ENCODE measurements at places on chromosomes 1 and 21.
A peak's percentile ranks its signal among the peaks of the same experiment; 100 is the strongest.

DNA sequence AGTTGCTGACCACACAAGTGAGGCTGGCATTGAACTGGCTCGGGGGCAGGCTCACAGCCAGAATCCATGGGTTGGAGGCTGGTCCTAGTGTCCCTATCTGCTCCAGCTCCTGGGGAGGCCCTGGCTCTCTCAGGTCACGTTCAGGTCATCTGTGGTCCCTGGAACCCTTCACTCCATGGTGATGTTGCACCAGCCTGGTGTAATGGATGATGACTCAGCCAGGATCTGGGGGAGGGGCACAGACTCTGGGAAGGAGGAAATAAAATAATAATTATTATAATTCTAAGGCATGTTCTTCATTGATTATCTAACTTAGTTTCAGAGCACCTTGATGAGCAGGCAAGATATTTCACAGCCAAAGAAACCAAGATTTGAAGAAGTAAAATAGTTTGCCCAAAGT, 26.6 kb upstream of the FCRL4 start:
- no peak for DNase-seq

- DNase-seq, result no peak
These were observed 2.8 kb downstream of the CD48 start for GRCh38 chr1:160708801-160709200.

DNA sequence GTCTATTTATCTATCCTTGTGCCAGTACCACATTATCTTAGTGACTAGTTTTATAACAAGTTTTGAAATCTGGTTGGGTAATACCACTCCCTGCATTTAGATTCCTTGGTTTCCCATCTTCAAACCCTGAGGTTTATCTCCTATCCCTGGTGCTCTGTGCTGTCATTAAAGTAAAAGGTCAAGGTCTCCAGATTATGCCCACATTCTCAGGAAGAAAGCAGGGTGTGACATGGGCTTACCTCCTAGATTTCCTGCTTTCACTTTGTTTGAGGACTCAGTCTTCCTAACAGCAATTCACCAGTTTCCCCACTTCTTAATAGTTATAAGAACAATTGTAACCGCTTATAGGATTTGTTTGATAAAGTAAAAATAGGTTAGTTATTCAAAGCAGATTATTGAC, 86.0 kb downstream of the CACHD1 start:
- DNase-seq, result no peak

DNA sequence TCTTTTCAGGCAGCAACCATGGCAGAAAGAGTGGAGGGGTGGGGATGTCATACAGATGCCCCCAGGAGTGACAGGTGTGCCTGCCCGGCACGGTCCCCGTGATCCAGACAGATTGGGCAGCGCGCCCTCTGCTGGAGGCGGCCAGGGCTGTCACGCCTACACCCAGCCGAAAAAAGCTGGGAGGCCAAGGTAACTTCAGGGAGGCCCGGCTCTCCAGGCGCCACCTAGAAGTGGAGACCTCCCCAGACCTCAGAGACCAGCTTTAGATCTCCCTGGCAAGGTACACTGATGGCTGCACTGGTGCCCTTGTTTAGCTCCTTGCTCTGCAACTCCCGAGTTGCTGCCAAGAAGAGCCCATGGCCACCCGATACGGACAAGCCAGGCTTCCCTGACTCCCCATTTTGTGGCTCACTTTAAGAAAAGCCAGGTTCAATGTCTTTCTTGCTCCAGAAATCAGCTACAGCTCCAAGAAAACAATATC, 6.6 kb downstream of the GOLT1A start:
- DNase-seq, result peak; percentile 77

GRCh38 chr1:38060498-38060897, 13.9 kb upstream of the POU3F1 start:
- no peak for DNase-seq

DNA sequence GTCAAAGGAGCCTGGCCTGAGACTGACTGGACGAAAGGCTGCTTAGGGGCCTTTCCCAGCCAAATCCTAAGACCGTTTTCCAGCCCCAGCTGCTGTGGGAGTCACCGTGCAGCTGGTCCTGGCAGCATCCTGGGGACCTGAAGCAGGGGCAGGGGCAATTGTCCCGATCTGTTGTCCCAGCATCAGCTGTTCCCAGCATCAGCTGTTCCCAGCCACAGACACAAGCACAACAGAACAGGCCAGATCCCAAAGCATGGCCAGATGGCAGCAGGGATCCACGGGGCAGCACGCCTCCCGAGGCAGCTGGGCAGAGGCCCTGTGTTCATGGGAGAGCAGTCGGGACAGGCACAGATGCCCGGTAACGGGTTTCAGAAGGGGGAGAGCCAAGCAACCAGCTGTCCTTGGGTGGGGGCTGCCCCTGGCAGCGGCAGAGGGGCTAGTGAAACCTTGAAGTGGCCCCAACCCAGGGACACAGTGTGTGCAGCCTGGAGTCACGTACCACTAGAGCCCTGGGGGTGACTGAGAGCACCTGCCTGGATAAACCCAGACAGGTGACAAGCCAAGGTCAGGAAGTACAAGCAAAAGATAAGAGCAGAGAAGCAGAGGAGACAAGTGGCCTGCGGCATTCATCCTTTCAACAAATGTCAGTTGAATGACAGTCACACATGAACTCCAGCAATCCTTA, 13.3 kb downstream of the CELA2B start:
- DNase-seq, result no peak

GRCh38 chr1:154765970-154766369, 104.1 kb downstream of the KCNN3 start:
- no peak for DNase-seq

DNA sequence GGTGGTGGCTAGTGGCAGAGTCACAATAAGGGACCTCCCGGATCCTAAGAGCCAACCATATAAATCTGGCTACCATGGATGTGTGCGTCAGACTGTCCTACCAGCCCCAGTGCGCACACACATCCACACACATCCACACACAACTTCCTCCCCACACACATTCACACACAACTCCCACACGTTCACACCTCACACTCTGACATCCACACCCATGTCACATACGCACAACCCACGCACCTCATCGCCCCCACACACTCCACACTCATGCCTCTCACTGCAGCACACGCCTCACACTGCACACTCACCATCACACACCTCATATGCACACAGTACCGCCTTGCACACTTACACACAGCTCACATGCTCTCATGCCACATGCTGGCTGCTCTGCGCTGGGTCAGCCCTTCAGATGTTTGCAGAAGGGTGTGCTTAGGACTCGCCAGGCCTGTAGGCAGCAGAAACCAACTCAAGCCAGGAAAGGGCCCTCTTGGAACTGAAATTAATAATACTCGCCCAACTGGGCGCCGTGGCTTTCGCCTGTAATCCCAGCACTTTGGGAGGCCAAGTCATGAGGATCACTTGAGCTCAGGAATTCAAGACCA, 3.0 kb downstream of the LDLRAD2 start:
- DNase-seq, result no peak

DNA sequence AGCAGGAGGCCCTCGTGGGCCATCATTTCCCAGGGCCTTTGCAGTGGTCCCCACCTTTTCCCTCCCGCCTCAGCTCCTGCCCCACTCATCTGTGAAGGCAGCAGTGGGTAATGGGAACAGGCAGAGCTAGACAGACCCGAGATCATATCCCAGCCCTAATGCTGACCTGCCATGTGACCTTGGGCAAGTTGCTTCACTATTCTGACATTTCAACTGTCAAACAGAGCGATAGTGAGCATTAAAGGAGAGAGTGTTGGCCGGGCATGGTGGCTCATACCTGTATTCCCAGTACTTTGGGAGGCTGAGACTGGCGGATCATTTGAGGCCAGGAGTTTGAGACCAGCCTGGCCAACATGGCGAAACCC, 51.7 kb downstream of the RPS6KA1 start:
- DNase-seq, result no peak

DNA sequence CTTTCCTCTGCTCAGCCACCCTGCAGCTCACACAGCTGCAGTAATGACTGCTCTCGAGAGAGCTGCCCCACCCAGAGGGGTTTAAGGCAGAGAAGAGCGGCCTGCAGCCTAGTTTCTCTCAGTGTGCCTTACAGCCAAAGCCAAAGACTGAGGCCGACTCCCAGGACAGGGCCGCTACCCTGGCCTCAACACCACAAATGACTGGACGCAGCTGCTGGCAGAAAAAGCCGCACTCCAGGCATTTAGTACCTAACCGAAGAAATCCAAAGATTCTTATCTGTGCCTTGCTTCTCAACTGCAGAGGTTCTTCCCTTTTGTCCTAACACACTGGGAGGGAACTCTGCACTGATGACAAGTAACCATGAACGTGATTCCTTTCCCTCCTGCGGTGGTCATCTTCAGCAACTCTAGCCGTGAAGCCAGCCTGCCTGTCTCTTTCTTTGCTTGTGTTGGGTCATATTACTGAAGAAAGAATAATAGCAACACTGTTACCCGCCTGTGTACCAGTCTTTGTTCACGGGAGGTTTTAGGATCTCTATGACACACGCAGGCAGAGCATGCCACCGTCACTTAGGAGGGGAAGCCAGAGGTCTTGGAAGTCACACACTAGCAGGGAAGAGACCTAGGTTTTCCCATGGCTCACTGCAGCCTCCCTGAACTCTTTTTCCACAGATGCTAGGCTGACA, 202.7 kb downstream of the RHOU start:
- no peak for DNase-seq

GRCh38 chr1:109197158-109198042, 16.3 kb upstream of the SARS1 start:
- DNase-seq, result no peak

DNA sequence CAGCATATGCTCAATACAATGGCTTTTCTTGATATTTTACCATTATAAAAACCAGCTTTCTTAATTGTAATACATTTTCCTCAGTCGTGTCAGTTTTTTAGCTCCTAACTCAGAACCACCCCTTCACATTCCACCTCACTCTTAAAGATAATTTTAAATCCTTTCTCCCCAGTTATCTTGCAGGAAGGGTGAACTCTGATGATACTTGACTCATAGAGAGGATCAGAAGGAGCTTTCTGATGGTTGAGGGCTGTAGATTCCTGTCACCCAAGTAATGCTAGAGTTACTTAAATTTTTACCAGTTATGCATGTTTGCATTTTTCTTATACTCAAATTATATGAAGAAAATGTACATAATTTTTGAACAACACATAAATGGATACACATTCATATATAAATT, 233.7 kb downstream of the NCAM2 start:
- DNase-seq, result no peak

GRCh38 chr21:44626262-44626661, 631 bp upstream of the KRTAP10-9 start:
- no peak for DNase-seq

All from omental fat pad (tissue), 4 donors.